ENCODE measurements at places on chromosomes 7 and 10.

DNA sequence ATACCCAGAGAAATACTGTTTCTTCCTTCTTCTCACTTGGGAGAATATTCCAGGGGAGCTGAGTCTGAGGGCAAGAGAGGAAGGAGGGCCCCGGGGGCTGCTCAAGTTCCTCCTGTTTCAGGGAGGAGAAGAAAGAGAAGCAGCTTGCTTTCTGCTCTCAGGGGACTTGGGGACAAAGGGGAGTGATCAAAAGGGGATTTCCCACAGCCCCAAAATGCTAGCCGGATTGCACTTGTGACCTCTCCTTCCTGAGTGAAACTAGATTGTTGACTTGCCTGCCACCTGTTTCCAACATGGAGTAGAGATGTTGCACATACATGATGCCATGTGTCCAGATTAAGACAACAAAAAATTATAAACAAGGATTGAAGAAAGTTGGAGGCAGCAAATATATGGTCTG, 28.7 kb upstream of the PDCD4 start:
- peak; percentile 55 for DNase-seq

- DNase-seq = no peak
These were observed 134.8 kb upstream of the SHH start for GRCh38 chr7:155947051-155947450.

DNA sequence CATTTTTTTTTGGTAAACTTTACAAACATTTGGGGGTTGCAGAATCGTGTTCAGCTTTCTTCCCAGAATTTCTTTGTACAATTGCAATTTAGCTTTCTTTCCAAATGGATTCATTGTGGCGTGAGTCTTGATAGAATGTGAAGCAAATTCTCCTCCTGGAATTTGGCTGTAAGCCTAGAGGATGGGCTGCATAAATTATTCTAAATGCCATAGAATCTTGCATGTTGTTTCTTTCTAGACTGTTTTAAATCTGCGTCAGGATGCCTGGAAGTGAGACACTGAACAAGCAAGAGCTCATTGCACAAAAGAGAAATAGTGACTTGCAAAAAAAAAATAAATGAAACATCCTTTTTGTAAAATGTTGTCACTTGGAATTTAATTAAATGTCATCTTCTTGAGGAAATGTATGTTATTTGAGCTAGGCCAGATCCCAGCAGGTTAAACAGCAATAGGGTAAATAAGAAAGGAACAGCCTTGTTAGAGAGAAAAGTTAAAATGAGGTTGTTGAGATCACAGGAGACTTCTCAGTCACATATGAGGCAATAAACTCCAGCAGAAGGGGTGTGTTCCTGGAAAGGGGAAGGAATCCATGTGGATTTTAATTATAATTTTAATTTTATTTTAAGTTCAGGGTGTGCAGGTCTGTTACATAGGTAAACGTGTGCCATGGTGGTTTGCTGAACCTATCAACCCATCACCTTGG, 483.0 kb downstream of the PLXDC2 start:
- DNase-seq = no peak

- DNase-seq = no peak
These were observed 32.1 kb downstream of the PFKP start for GRCh38 chr10:3099291-3100092.

DNA sequence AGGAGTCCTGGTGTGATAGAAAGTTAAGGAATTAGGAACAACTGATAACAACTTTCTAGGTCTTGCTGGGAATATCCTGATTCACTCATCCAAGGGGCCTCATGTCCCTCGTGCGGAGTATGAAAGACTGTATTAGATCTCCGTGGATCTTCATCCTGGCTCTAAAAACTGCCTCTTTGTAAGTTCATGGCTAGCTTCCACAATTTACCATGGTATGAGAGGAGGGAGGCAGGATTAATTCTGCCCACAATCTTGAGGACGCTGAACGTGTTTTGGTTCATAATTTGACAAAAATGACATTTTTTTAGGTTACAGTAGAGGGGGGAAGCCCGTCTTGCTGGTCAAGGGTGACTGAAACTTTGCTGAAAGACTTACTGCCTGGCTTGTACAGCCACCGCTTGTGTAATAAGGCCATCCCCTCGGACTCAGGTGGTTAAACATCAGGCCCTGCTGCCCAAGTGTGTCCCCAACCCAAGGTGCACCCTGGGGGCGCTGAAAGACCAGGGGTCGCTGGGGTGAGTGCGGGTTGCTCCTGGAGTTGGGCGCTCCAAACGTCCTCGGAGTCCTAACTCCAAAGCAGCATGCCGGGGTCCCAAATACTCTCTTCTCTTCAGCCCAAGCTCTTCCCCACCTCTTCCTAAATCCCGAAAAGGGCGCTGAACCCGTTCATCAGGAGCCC, 733 bp downstream of the HIBADH start:
- peak; percentile 7 for DNase-seq
